ENCODE measurements at places on chromosomes 2 and 18.

- DNase-seq = no peak
Observed at GRCh38 chr2:10165282-10165681, 42.7 kb downstream of the RRM2 start.

- no peak for DNase-seq
Observed at GRCh38 chr2:164109006-164109405, 373.2 kb upstream of the FIGN start.

GRCh38 chr2:115400940-115401339 lies 958.5 kb downstream of the DPP10 start:
- no peak for DNase-seq

- DNase-seq = no peak
Observed at GRCh38 chr18:58021504-58021903, 22.5 kb upstream of the NEDD4L start.

DNA sequence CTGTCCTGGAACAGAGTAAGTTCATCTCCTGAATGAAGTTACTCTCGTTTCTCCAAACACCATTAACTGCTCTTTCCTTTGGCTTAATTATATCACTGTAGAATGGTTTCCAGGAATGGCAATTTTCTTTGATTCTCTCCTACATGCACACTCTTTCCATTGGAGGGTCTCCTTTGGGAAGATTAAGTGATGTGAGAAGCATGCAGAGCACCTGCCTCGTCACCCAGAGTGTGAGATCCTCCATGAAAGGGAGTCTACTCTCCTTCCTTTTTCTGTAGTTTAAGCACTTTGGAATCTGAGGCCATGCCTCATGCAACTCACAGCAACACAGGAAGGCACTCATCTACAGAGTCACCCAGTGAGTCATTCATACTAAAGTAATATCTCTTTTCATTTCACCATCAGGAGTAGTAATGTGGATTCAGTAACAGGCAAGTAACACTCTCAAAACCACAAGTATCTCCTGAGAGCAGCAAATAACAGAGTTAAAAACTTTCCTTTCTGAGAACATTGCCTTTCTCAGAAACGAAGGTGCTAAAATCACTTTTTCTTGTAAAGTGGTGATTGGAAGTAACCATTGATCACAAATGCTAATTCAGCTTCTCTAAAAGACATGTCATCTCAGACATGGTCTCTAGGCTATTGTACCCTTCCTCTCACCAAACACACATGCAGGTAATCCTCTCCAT lies 52.8 kb upstream of the IL1RL1 start:
- no peak for DNase-seq

DNA sequence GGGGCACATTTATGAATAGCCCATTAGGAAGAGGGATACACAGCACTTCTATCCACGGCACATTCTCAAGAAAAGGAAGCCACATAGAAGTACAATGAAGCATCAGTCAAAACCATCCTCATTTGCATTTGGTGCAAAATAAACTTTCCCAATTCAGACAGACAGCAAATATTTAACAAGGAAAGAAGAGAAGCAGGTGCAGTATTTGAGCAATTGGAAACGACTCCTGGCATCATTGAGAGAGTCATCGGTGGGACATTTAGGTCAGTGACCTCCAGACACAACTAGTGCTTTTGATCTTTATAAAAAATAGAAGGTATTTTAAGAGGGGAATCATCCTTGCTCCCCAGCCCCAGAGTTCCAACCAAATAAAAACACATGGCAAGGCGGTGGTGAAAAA lies 118.0 kb downstream of the MREG start:
- no peak for DNase-seq

- DNase-seq = no peak
Observed at GRCh38 chr2:27920148-27920885, 29.8 kb downstream of the BABAM2 start.

GRCh38 chr2:72326759-72327158 lies 179.1 kb upstream of the CYP26B1 start:
- DNase-seq = no peak

DNA sequence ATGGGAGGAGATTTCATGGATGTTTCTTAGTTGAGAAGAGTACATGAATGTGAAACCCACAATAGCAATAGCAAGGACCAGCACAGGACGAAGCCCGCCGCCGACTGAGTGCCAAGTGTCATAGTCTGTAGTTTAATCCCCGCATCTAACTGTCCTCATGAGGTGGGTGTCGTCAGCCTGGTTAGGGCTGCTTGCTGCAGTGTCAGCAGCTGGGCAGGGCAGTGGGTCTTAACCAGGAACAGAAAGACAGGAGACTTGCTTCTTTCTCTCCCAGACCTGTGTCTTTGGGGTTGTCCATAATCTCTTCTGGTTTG lies 146.6 kb downstream of the VAPA start:
- DNase-seq = no peak

DNA sequence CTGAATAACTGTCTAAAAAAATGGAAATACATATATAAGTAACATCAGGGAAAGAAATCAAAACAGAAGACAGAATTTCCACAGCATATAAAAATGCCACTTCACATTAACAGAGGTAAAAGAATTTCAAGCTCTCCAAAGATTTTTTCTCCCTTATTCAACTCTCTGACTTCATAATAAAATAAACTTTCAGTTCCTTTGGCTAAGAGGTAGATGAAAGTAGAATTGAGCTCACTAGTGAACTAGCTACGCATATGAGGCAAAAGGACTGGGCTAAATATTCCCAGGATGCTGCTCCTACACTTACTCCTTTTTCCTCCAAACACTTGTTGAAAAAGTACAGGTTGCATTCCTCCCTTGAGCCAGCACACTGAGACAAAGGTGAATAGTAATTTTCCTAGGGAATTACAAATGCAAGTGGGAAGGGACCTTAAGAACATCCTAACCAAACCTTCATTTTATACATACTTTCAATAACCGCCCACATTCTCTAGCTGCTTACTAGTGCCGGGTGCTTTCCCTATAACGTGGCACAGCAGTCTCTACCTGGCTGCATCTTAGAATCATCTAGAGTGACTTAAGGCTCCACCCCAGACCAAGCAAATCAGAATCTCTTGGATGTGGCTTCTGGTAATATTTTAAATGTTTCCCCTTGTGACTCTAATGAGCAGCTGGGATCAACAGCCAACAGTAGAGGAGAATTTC lies 136.6 kb downstream of the MTCL1 start:
- DNase-seq = no peak

DNA sequence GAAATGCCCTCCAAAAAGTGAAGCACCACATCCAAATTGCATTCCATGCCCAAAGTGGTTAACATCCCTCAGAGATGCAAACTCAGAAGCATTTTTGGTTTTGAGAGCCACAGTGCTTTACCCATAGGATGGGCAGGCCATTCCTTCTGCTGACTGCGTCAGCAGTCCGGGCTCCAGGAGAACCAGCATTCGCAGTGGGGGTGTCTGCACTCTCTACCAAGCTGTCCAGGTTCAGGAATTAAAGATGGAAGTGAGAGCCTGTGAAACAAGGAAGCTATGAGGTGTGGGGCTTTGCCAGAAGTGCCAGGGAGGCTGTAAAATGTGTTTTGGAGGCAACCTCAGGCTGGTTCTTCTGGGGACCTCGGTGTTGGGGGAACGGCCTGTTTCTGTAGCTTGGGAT lies 205.7 kb downstream of the AGAP1 start:
- DNase-seq = no peak

DNA sequence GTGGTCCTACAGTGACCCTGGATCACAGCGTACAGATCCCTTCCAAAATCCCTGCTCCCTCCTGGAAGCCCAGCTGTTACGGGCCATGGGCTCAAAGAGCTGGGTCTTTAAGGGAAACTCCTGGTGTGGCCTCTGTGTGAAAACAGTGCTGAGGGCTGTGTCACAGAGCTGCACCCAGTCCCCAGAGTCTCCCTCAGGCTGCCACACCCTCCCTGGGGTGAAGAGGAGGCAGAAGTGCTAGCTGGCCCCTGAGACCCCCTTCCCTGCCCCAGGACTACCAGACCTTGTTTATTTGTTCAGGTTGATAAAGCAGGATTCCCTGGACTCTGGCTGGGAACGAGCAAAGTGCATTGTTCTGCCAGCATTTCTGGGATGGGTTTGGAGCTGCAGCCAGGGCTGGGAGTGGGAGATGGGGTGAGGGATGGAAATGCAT lies 7.7 kb downstream of the ATOH8 start:
- no peak for DNase-seq

- DNase-seq = no peak
Observed at GRCh38 chr2:83323038-83323437, 1136.0 kb downstream of the SUCLG1 start.

DNA sequence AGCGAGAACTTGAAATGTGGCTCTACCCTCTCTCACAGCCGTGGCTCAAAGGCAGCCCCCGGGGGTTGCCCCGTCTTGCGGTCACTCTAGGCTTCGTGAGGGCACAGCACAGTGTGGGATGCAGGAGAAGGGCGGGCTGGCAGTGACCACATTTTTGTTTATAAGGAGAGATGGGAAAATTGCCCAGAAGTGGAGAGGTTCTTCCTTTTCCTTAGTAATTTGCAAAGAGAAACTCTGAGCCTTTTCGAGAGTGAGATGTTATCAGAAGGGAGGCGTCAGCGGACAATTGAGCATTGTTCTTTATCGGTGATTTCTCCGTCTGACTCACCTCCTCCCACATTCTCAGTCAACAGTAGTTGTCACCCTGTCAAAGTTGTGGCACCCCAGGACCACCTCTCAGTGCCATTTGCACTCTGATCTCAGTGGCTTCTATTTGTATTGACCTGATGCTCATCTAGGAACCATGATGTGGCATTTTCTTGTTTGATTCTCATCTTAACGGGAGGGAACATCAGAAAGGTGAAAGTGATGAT lies 89.6 kb downstream of the ACAA2 start:
- DNase-seq = no peak

- DNase-seq = no peak
Observed at GRCh38 chr2:11907190-11907589, 160.8 kb downstream of the LPIN1 start.

- DNase-seq = no peak
Observed at GRCh38 chr2:64672708-64673107, 19.0 kb upstream of the SERTAD2 start.

- no peak for DNase-seq
Observed at GRCh38 chr18:58476516-58477256, 152.2 kb downstream of the ALPK2 start.

GRCh38 chr18:75551071-75551470 lies 123.6 kb upstream of the SMIM21 start:
- DNase-seq = no peak

DNA sequence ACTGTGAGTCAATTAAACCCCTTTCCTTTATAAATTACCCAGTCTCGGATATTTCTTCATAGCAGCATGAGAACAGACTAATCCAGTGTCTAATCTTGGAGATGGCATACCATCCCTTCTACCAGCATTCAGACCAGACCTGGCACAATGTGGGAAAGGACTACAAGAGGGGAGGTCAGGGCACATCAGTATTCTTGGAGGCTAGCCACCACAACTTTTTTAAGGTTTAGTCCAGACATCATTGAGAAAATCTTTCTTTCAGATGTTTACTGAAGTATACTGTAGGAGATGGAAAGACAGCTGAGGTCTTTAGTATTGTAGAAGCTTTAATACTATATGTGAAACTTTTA lies 4.0 kb downstream of the RALB start:
- DNase-seq = no peak

- DNase-seq = no peak
Observed at GRCh38 chr2:6401301-6401700, 464.4 kb downstream of the CMPK2 start.

DNA sequence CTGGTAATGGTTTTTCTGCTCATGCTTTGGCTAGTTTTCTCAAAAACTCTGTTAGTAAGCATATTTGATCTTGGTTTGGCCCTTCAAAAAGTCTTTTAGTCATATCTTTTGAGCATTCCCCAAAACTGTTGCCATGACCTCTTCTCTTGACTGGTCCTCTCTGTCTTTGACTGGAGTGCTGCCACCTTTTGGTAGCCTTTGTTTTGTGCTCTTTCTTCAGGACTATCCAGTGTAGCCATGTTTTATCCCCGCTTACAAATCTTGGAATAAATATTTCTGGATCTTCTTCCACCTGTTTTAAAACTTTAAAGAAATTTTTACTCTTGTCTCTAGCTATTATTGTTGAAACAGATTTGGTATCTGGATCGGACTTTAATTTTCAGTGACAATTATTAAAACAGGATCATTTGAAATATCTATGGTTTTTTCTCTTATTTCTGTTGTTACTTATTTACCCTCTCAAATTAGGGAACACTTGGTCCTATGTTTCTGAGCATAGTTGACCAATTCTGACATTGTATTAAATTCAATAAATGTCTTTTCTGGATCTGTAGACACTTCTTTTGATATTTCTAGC lies 965 bp upstream of the ELOA2 start:
- DNase-seq = no peak

- no peak for DNase-seq
Observed at GRCh38 chr2:218230882-218231281, 13.9 kb downstream of the ARPC2 start.

- no peak for DNase-seq
Observed at GRCh38 chr2:132969371-132969985, 299.5 kb upstream of the LYPD1 start.

DNA sequence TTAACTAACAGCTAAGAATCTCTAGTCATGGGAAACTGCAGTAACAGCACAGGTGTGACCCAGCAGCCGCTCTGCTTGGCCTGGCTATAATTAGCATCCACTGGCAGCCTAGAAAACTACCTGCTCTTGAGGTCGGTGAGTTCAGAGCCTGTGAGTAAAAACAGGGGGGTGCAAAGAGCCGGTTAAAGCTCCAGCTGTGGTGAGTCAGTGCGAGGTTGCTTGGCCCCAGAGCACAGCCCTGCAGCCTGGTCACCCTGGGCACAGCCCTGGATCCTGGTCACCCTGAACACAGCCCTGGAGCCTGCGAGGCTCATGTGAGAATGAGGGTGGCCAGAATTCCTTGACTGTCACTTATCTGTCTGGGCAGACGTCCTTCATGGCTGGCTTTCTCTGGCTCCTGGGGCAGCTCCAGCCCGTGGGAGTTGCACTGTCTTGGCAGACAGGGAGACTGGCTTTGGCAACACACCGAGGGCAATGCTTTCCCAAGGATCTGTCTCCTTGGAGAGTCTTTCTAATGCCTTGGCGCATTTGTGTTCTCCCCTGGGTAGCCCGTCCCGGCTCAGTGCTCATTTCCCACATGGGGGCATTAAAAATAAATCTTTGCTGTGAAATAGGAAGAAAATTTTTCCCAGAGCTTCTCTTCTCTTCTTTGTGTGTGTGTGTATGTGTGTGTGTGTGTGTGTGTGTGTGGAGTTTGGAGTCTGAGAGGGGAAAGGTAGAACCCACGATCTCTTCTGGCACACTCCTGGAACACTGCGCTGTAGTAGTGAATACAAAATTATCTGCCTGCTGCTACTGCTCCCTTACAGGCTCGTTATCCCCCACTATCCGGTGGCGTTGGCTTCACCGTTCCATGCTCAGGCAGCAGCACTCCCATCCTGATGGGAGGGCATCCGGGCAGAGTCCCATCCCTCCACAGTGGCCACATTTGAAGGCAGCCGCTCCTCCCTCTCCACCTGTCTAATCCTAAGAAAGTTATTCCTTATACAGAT lies 250.2 kb upstream of the MEX3C start:
- DNase-seq = no peak

- no peak for DNase-seq
Observed at GRCh38 chr2:101473911-101474701, 806 bp downstream of the RFX8 start.

DNA sequence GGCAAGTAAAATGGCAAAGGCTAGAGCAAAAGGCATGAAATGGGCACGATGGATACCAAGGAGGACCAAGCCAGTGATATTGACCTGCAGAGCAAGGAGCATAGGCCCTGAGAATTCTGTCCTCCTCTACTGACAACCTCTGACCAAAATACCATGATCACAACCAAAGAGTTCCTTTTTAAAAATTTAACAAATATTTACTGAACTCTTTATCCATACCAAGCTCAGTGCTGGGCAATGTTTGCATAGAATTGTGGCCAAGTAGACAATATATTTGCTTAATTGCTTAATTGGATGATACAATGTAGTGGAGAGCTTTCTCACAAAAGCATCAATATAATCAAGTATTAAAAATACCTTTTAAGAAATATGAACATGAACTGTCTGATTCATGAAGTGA lies 265.7 kb downstream of the ICOS start:
- DNase-seq = no peak

All from stimulated activated CD4-positive, alpha-beta T cell treated with anti-CD3 and anti-CD28 coated beads, Interleukin-1b, Interleukin-23, amount 100 ng/mL, for 1 hour (primary cell).